Kasumi-1 (cell line): ENCODE measurements at places on chromosomes 4 and X.

DNA sequence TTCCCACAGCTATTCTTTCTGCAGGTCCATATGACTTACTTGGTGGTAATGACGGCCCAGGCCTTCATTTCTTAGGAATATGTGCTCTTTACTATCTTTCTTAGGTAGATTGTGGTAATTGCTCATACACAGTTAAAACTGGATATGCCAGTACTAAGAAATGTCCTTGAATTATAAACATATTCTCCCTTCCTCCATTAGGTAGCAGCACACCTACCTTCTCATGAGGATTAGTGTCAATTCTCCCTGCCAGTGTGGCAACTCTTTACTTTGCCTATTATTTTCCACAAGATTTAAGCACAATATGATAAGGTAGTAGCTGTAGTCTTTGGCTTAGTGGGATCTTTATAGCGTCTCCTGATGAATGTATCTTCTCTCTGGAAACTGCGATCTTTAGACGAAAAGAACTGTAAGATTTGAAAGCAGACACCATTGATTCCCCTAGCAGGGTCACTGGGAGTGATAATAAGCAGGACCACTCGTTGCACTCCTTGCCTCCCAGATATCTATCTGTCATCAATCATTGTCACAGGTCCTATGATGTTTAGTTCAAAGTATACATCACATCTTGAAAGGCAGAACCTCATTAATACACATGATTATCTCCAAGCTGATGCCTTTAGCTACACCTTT lies 1240.7 kb downstream of the C4orf33 start:
- peak; percentile 66 for DNase-seq

DNA sequence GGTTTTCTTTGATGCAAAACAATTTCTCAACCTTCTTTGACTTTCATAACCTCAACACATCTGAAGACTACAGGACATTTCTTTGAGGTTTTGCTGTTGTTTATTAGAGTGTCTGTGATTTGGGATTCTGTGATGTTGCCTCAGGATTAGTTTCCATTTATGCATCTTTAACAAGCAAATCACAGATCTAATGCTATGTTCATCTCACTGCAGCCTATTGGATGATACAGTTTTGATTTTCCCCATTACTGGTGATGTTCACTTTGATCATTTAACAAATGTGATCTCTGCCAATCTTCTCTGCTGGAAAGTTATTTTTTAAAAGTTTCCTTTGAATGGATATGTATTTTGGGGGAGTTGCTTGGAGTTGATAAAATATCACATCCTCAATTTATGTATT lies 624.9 kb upstream of the HS3ST1 start:
- DNase-seq = no peak

GRCh38 chr4:124018383-124019317 lies 622.1 kb downstream of the SPRY1 start:
- DNase-seq = peak; percentile 34

- DNase-seq = no peak
Observed at GRCh38 chr4:1277667-1278665, 11.7 kb upstream of the MAEA start.

DNA sequence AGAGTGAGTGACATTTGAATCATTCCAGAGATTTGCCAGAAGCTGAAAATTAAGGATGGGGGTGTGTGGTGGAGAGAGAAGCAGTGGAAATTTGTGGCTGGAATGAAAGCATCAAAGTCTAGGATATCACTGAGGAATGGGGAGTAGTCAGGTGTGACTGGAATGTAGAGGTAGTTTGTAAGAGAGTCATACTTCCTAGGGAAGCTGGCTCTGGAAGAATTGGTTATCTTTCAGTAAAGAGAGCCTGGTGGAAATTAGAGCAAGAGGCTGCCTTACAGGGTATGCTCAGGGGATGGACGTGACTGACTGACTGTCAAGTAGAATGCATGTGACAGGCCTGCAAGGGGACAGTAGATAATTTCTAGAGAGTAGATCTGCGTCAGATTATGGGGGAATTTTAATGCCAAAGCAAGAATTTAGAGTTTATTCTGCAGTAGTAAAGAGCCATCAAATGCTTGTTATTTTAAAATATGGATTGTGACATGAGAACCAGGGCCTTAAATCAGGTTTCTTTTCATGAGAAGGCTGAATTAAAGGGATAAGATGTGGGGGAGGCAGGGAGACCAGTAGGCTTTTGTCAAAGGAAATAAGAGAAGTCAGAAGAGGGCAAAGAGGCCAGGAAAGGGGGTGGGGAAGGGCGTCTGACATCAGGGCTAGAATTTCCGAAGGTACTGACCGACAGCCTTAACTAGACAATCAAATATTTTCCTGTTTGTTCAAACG lies 109.9 kb downstream of the AFF1 start:
- DNase-seq = no peak

- DNase-seq = no peak
Observed at GRCh38 chr4:56871371-56871866, 36.3 kb upstream of the REST start.

DNA sequence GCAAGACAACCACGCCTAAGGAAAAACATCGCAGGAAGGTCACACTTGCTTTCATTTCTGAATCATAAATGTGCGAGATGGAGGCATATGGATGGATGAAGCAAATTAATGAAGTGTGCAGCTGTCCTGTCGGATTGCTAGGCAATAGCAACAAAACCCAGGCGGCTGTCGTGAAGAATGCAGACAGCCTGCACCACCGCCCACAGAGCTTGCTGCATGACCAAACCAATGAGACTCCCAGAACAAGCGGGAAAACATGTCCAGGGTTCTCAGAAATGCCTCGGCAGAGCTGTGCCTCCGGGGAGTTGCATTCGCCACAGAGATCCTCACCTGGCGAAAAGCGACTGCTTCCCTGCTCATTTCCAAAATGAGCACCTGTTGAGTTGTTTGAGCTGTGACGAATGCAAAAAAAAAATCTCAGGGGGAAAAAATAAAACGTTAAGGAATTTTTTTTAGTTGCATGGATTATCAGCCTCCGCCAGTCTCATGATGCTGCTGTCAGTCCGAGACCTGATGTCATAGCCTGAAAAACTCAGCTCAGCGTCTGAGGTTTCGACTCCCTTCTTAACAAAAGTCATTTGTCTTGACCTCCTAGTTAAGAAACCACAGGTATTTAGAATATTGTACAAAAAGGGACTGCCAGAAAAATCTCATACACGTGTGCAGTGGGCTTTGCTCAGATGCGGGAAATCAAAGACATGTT lies 155.5 kb upstream of the MXRA5 start:
- DNase-seq = no peak

DNA sequence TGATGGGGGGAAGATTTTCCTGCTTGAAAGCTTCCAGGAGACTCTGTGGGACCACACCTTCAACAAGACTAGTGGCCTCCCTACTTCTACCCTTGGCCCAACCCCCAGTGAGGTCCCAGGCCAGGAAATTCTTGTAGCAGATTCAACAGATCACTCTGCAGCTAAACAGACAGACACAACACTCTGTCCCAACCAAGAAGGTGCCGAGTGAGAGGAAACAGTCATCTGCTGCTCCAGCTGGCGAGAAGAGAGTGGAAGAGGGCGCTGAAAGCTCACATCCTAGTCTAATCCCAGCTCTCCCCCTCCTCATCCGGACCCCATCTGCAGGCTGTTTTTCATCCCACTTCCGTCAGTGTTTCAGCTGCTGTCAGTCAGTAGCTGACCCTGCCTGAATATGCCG lies 63.4 kb downstream of the CHRDL1 start:
- no peak for DNase-seq

DNA sequence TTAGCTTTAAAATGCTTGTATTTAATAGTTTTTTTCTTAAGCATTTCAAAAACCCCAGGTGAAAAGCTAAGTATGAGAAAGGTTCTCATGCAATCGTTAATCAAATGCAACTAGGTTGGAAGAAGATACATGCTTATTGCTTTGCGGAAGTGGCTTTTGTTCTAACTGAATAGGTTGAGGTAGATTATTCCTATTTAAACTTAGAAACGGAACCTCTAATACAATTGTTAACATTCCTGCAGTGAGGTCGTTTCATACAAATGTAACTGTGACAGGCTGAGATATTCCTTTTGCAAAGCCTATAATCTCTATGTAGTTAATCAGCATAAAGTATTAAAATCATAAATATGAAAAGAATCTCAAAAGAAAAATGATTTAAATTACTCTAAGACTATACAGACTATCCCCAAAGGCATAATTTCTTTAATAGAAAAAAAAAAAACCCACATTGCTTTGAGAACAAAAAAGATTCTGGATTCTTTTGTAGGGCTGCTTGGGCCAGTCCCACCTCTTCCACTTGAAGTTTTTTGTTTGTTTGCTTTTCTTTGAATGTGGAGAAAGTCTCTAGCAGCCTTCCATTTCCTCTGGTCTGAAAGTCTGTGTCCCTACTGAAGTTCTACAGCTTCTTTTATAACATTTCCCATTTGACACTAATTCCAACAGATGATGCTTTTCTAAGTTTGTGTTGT lies 25.6 kb upstream of the SORBS2 start:
- DNase-seq = no peak

DNA sequence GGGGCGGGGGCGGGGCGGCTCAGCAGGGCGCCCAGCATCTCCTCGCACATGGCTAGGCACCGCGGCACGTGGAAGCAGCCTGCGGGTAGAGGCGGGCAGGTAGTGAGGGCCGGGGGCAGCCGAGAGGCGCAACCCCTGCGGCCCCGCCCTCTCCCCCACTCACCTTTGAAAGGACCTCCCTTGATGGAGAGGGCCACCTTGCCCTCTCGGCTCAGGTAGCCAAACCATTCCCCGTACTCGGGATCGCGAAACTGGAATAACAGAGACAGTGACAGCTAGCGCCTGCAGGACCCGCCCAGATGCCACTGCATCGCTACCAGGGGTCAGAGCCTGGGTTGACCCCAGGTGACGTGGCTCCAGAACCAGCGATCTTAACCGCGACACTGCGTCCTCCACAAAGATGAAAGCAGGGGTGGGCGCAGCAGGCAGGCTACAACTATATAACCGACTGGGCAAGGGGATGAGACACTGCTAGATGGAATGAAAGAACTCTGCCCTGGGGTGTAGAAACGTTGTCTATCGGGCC lies 552 bp upstream of the NAA10 start:
- no peak for DNase-seq

GRCh38 chr4:81470456-81471297 lies 1.0 kb downstream of the RASGEF1B start:
- peak; percentile 36 for DNase-seq

DNA sequence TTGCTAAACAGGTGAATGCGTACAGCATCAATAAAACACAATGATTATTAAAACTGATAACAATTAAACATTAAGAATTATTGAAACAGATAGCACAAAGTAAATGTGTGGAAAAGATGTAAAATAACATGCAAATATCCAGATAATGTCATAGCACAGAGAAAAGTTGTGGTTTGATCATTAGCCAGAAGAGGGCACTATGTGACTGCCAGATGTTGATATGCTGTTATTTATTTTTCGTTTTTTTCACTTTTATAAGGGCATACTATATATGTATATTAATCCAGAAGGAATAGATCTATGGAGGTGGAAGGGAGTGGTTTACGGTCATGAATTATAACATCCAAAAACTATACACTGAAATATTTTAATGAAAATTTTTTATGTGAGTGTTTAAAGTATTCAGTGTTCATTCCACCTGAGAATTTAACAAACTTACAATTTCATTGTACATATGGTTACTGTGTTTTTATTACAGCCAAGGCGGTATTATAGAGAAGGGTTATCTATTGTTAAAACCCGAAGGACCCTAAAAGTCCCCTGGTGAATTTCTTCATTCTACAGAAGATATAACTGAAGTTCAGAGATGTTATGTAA lies 211.9 kb upstream of the UGT8 start:
- DNase-seq = peak; percentile 65

DNA sequence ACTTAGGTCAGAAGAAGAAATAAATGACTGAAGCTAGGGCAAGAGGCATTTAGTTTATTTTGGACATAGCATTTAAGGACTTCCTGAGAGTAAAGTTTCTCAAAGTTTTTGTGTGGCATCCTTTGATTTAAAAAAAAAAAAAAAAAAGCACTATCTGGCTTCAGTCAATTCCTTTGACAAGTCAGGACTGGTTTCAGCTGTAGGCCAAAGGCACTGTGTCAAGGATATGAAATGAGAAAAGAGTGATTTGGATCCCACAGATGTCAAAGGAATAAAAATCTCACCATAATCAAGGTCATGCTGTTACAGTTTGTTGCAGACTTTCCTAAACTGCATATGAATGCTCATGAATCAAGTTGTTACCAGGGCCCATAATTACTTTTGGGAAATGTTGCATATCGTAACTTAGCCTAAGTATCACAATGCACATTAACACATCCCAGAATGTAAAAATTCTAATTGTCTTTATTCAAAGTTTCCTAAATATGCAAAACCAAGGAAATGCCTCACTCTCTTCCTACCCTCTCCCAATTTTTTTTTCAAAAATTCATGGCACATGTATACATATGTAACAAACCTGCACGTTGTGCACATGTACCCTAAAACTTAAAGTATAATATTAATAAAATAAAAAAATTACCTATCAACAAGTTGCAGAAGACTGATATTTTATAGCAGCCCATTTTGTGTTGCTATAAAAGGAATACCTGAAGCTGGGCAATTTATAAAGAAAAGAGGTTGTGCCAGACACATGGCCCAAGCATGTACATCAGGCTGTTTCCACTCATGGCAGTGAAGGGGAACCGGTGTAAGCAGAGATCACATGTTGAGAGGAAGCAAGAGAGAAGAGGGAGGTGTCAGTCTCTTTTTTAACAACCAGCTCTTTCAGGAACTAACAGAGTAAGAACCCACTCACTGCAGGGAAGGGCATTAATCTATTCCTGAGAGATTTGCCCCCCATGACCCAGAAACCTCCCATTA lies 33.7 kb upstream of the ADAMTS3 start:
- DNase-seq = no peak

DNA sequence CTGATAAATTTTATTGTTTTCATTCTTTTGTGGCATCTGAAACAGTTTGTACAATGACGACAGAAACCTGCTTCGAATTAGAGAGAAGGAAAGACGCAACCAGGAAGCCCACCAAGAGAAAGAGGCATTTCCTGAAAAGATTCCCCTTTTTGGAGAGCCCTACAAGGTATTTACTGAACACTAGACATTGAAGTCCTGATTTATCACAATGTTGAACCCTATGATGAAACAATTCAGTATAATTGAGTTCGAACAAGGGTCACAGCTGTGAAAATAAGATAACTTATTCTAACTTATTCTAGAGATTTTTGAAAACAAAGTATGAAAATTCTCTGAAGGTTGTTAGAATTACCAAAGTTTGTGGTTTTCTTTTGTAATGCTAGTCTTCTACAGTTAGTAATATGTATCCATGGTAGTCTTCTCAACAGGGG lies 111.3 kb downstream of the AFF1 start:
- no peak for DNase-seq

GRCh38 chrX:29225670-29226069 lies 638.4 kb downstream of the IL1RAPL1 start:
- no peak for DNase-seq

DNA sequence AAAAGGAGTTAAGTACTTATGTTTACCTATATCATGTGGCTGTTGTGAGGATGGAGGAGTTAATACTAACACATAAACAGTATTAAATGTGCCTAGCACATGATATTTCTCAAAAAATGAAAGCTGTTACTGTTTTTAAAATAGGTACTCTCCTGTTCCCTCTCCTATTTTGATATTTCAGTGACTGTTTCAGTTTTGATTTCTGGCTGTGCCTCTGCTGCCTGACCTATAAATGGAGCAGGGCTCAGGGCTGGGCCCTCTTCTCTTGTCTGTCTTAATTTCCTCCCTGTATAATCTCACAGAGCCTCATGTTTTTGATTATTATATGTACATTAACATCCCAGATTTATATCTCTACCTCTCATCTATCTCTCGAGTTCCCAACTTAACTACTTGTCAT lies 93.3 kb downstream of the UGT8 start:
- DNase-seq = no peak
